ENCODE measurements at places on chromosomes 7 and 10. TPM values are rescaled to one million over a fixed set of nuclear protein-coding genes. Genes with fewer than 3 reads are reported as not detected.

Gene TMEM273
- not detected for total RNA-seq

Gene ZNF365
- total RNA-seq, result 0.93 TPM

Gene AMPH
- total RNA-seq, result 0.18 TPM

Gene SRGN
- total RNA-seq, result 68.1 TPM

Gene ZNF239
- 2.3 TPM for total RNA-seq

Gene HTR7
- total RNA-seq, result 0.12 TPM

Gene PARP12
- total RNA-seq, result 21.7 TPM

Gene HOXA1
- 3.8 TPM for total RNA-seq

Gene GJD4
- not detected for total RNA-seq

Gene OGDH
- total RNA-seq, result 28.9 TPM

Gene TMEM196
- total RNA-seq, result not detected

Gene HOXA10
- total RNA-seq, result 7.5 TPM
